ENCODE measurements at places on chromosomes 13 and 19.

DNA sequence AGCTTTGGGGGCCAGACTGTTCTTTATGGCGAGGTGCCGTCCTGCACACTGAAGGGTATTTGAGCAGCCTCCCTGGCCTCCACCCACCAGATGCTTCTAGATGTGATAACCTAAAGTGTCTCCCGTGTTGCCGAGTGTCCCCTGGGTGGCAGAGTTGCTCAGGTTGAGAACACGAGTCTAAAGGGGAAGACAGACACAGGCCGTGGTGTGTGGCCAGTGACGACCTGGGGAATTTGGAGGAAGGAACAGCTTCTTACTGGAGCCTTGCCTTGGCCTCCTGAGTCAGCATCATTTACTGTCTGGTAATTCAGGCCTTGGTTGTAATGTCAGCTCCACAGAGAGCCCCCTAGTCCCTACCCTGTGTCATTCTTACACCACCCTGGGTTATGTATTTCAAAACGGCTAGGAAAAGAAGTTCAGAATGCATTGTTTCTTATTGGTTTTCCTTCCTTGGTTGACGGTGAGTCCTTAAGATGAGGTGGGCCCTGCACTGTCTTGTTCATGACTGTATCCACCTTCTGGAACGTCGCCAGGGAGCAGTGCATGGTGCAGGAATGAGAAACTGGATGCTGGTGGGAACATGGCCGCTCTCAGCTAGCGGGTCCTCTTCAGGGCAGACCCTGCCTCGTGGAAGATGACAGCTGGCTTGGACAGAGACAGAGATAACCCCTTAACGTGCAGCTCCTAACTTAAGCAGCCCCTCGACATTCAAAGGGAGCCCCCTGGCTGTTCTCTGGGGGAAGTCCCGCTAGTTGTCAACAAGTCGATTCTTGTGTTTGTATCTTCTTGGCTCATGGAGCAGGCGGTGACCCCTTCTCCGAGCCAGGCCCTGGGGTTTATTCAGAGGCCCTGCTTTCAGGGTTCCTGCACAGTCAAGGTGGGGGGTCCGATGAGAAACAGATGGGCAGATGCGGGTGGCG is 7.2 kb downstream of the SIN3B start:
- DNase-seq: no peak

DNA sequence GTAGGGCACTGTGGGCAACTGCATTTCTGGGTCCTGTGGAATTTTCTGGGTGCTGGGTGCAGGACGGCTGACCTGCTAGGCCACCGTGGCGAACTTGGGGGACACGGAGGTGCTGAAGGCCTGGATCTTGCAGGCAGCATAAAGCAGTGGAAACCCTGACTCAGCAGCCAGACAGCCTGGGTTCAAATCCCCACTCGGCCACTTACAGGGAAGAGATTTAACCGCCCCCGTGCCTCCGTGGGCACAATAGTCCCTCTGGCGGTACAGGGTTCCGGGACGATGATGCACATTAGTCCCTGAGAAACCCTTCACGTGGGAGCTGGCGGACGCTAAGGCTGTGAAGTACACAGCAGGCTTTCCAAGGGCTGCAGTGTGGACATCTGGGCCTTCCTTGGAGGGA is 3.0 kb downstream of the FAM83E start:
- no peak for DNase-seq

GRCh38 chr19:5903056-5903623 is 450 bp downstream of the NDUFA11 start:
- DNase-seq: no peak

GRCh38 chr13:83272076-83272475 is 610.2 kb downstream of the SLITRK1 start:
- no peak for DNase-seq

DNA sequence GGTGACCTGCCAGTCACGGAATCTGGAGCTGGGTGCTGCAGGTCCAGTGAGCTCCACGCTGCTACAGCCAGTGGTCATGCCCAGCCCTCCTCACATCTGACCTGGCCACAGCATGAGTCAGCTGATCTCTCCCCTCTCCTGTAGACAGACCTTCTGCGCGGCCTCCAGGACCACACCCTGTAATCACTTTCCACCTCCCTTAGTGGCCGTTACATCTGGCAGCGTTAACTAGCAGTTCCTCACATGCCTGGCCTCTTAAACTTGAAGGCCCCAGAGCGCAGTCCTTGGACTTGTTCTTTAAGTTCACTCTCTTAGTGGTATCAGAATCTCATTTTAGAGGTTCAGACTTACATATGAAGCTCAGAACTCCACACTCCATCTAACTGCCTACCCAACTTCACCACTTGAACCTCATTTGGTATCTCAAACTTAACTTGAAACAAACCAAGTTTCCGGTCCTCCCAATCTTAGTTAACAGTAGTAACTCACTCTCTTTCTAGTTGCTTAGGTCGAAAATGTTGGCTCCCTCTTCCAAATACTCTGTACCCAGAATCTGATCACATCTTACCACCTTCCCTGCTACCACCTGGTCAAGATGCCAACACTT is 22.7 kb downstream of the MIPEP start:
- no peak for DNase-seq

All from SHP77 (cell line).